ENCODE measurements at places on chromosomes 6 and 20.

DNA sequence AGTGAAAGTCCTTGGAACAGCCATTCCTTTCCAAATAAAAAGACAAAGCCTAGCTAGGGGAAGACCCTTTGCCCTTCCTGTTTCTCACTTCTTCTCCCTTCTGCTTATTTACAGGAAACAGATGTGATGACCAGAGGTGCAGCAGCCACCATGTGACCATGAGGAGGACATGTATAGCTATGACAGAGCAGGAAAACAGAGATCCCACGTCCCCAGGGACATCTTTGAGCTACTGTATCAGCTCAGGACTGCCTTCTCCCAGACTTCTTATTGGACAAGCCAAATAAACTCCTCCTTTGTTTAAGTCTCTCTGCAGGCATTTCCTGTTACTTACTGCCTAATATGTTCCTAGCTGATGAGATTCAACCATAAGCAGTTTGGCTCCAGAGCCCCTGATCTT is 133.1 kb upstream of the MLN start:
- no peak for DNase-seq

GRCh38 chr6:154285826-154286225 is 70.8 kb downstream of the IPCEF1 start:
- no peak for DNase-seq

- DNase-seq = no peak
Measured at GRCh38 chr6:26561533-26562466, 23.6 kb downstream of the HMGN4 start.

DNA sequence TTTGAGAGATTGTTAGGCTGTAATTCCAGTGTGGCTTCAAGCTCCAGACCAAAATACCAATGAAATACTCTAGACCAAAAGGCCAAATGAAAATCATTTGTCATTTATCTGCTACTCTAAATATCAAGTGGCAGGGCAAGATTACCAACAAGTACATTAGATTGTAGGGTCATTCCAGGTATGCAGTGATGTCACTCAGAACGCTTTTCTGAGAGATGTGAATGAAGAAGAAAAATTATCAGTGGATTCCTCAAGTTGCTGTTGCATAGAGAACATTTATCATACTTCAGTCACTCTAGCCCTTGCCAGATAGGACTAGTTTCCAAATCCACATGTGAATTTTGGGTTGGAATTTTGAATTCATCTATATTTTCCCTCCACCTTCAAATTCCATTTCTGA is 65.0 kb downstream of the ZFAND3 start:
- no peak for DNase-seq

GRCh38 chr6:36979347-36979742 is 6.7 kb downstream of the MTCH1 start:
- DNase-seq = no peak

GRCh38 chr20:35604449-35604747 is 11.2 kb upstream of the SPAG4 start:
- no peak for DNase-seq

DNA sequence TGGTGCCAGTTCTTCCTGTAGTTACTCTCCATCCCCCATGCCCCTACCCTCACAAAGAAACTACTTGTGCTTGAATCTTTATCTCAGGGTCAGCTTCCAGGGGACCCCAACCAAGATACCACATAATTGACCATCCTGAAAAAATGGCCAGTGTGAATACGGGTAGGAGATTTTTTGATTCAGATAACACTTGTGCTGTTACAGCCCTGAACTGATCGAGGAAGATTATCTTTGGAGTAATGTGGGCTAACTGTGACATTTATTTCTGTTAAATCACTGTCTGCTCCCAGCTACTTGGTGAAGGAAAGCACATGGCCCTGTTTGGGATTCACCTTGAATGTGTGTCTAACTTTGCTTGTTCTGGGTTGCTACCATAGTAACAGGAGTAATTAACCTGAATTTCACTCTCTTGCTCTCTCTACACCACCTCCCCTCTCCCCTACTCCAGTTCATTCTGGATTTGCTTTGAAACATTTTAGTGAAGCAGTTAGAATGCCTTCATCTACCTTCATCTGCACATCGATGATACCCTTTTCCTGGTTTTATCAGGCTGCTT is 219.6 kb upstream of the CHD6 start:
- no peak for DNase-seq

- no peak for DNase-seq
Measured at GRCh38 chr6:55997223-55997874, 122.0 kb upstream of the BMP5 start.

DNA sequence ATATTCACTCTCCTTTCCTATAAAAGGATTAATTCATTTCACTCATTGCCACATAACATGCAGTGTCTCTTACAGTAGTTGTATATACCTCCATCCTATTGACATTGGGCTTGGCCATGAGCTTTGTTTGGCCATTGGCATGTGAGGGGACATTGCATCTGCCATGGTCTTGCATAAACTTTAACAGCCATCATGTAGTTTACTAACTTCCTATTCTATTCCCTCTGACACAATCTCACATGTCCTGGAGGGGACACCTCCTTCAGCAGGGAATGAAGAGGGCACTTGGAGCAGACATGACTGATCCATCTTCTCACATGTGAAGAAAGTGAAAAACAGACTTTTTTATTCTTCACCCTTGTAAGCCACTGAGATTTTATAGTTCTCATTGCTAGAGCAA is 115.5 kb upstream of the MARCKS start:
- no peak for DNase-seq

DNA sequence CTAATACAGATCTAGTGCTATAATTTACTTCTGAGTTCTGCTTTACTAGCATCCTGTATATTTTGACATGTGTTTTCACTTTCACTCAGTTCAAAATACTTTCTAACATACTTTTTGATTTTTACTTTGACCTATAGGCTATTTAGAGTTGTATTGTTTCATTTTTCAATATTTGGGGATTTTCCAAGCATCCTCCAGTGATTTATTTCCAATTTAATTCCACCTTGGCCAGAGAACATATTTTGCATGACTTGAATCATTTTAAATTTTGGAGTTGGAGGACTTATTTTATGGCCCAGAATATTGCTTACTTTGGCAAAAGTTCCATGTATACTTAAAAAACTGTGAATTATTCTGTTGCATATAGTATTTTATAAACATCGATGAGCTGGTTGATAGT is 1215.6 kb upstream of the MAP3K7 start:
- DNase-seq = no peak

DNA sequence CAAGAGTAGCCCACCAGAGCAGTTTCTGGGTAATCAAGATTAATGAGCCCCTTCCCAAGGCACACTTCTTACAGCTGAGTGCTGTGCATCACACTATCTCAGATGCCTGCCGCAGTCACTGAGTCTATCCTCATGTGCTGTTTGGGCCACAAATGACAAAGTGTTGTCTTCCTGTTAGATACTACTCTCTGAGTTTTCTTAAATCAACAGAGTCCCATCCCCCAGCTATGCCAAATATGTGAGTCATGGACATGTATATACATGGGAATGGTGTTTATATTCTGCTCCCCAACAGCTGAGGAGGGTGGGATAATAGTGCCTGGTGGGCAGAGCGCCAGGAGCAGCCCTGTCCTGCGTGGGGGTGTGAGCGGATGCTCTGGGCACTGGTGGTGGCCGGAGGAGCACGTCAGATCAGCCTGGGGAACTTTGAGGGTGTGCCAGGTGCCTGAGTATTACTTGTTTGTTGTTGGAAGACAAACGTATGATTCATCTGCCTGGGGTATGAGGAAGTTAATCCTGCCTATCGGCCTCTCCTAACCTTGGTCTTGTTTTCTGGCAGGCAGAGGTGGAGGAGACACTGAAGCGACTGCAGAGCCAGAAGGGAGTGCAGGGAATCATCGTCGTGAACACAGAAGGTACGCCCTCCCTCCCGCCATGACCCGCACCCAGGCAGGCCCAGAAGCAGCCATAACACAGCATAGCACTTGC is 9.6 kb downstream of the DYNLRB1 start:
- peak; percentile 100 for DNase-seq

DNA sequence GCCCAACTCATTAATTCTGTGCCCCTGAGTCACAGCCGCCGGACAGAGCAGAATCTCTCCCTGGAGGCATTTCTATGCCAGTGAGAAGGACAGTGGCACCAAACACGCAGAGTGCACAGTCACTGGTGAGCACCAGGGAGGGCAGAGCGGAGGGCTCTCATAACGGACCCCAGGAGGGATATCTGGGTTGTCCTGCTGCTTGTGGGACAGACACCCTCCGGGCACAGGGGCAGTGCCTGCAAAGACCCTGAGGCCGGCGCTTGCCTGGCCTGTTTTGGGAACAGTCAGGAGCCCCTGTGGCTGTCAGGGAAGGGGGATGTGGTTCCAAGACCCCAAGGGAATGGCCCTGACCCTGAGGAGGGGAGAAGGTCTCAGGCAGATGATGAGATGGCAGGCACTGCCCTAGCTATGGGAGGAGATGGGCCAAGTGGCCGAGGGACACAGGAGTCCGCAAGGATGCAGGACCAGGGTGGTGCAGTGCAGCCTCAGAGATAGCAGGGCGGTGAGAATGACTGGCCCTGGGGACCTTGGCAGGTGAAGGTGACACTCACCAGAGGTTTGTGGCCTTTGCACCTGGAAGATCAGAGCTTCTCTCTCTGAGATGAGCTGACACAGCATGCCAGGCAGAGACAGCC is 270.8 kb downstream of the SMOC2 start:
- no peak for DNase-seq

GRCh38 chr20:58169450-58169849 is 59.0 kb downstream of the ANKRD60 start:
- DNase-seq = no peak

GRCh38 chr6:48835421-48835958 is 627.6 kb downstream of the MMUT start:
- no peak for DNase-seq

- DNase-seq = no peak
Measured at GRCh38 chr6:107116328-107116892, 1.1 kb upstream of the BEND3 start.

DNA sequence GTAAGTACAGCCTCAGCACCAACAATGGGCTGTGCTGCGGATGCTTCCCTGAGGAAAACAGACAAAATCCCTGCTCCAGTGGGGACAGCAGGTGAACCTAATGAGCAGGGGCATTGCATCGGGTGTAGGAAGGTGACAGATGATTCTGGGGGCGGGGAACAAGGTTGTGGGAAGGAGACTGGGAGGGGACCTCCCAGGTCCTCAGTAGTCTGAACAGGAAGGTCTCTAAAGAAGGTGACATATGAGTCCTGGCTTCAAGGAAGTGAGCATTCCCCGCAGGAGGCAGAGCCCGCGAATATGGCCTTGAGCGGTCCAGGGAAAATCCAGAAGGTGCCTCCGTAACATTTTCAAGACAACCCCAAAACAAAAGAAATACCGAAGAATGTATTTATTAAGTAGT is 19.4 kb downstream of the ULBP1 start:
- no peak for DNase-seq

GRCh38 chr20:25511183-25511582 is 74.1 kb downstream of the NINL start:
- DNase-seq = no peak

GRCh38 chr20:61879303-61879620 is 186.4 kb downstream of the TAF4 start:
- DNase-seq = no peak

- DNase-seq = no peak
Measured at GRCh38 chr6:143549949-143550268, 38.4 kb upstream of the FUCA2 start.

DNA sequence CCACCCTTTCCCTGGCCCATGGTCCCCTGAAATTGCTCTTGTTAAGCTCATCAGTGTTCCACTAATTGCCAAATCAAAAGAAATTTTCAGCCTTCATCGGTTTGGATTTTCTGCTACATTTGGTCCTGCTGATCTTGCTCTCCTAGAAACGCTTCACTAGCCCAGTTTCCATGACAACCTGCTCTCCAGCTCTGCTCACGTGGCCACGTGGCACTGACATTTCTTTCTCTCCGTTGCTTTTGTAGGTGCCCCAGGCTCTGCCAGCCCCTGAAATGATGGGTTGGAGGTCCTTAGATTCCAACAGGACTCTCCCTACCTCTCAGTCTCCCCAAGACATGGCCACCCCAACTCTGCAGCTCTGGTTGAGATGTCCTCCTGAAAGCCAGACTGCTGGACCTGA is 45.8 kb upstream of the NNAT start:
- DNase-seq = no peak

DNA sequence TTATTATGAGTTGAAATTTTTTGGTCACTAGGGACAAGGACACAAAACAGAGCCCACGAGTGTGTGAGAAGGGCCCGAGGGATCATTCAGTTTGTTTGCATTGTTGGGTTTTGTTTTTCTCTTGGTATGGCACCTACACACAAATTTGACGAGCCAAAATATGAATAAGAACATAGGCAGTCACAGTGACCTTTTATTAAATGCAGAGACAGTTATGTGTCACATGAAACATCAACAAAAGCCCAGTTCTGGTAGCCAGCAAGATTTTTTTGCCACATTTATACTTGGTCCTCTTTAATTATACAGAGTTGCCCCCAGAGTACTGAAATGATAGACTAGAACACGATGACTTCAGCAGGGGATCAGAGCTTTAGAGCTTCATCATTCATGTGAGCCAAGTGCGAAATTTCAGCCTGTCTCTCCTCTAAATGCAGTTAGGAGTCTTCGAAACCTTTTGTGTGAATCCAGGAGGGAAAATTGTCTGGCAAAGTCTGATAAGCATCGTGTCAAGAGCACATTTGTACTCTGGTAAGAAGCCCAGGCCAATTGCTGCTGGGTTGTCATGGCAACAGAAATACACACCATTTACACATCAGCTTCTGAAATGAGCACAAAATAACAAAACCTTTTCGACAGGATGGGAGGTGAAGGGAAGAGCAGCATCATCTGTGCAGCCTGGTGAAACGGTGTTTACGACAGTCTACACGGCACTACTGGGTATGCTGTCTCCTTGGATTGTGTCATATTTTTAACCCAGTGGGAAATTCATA is 79.2 kb upstream of the RIPOR2 start:
- no peak for DNase-seq

GRCh38 chr20:20814685-20815084 is 102.2 kb upstream of the RALGAPA2 start:
- DNase-seq = no peak

- DNase-seq = no peak
Measured at GRCh38 chr6:155443168-155443567, 12.5 kb downstream of the NOX3 start.

DNA sequence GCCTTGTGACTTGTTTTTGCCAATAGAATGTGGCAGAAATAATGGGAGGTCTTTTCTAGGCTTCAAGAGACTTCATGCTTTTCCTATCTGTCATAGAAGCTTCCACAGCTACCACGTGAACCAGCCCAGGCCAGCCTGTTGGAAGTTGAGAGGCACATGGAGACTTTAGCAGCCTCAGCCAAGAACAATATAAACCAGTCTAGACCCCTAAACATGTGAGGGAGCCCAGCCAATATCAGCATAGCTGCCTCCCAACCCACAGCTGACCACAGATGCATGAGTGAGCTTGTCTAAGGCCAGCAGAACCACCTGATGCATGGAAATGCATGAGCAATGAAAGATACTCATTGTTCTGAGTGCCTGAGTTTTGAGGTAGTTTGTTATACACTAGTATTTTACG is 540.7 kb upstream of the BTBD3 start:
- no peak for DNase-seq

DNA sequence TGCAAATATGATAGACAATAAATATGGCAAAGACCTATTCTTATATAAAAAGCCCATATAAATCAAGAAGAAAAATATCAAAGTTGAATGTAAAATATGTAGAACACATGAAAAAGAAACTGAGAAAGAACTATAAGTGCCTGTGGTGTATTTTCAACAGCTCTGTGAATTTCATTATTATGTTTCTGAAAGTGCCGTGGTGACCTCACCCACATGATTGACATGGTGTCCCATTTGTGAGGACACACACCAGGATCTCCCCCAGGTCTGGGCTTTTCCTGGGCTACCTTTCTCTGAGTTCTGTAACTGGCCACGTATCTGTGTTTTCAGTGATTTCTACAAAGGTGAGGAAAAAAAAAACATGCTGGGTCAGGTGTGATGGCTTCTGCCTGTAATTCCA is 86.7 kb downstream of the BMP6 start:
- no peak for DNase-seq
